ENCODE measurements at places on chromosomes 4 and X.
A peak's percentile ranks its signal among the peaks of the same experiment; 100 is the strongest.

- DNase-seq, result no peak
Observed at GRCh38 chrX:148416931-148417330, 83.5 kb upstream of the AFF2 start.

DNA sequence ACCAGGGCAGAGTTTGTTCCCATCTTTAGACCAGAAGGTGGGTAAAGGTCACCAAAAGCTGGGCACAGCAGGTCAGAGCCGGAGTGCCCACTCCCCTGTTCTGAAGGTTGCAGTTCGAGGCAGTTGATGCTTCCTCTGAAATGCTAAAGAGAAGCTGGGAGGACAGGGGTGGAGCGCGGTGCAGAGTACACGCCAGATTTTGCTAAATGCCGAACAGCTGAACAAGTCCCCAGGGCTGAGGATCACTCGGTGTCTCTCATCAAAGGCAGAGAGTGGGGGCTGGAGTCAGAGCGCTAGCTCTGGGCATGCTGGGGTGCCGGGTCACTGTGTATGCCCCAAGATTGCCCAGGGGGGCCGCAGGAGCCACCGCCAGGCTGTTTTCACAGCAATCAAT lies 197.0 kb downstream of the BCOR start:
- peak; percentile 28 for DNase-seq

DNA sequence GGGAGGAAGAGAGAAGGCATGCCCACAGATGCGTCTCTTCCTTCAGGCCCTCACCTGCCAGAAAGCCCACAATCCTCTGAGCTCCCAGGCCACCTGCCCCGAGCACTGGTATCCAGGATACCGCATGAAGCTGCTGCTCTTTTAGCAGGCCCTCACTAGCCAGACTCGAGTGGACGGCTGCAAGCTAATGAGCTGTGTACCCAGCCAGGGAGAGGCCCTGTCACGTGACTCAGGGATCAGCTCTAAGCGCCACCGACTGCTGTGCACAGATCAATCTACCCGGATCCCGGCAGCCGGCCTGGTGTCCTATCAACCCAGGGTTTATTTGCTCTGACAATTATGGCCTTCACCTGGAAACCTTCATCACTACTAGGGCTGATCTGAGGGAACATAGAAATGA lies 39.0 kb downstream of the BCOR start:
- no peak for DNase-seq

DNA sequence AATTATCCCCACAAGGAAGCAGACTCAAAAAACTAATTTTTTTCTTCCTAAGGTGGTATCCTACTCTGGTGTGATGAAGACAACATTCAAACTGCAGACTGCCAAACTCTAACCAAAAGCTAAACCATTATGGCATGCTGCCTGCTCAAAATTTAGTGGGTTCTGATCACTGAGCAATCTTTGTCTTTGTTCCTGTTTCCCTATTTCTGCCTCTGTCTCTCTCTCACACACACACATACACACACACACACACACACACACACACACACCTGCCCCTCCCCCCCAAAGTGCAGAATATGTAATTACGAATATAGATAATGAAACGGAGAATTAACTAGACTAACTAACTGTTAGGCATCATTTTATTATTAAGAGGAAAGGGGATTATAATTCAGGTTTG lies 1278.6 kb downstream of the PCDH7 start:
- no peak for DNase-seq

- DNase-seq, result peak; percentile 36
Observed at GRCh38 chrX:103608306-103608963, 672 bp downstream of the TCEAL3 start.

GRCh38 chrX:74467656-74468055 lies 46.4 kb downstream of the SLC16A2 start:
- no peak for DNase-seq

GRCh38 chrX:155611302-155611701 lies 1.4 kb downstream of the TMLHE start:
- DNase-seq, result no peak

GRCh38 chrX:140141444-140142029 lies 176.2 kb upstream of the CXorf66 start:
- DNase-seq, result peak; percentile 21

DNA sequence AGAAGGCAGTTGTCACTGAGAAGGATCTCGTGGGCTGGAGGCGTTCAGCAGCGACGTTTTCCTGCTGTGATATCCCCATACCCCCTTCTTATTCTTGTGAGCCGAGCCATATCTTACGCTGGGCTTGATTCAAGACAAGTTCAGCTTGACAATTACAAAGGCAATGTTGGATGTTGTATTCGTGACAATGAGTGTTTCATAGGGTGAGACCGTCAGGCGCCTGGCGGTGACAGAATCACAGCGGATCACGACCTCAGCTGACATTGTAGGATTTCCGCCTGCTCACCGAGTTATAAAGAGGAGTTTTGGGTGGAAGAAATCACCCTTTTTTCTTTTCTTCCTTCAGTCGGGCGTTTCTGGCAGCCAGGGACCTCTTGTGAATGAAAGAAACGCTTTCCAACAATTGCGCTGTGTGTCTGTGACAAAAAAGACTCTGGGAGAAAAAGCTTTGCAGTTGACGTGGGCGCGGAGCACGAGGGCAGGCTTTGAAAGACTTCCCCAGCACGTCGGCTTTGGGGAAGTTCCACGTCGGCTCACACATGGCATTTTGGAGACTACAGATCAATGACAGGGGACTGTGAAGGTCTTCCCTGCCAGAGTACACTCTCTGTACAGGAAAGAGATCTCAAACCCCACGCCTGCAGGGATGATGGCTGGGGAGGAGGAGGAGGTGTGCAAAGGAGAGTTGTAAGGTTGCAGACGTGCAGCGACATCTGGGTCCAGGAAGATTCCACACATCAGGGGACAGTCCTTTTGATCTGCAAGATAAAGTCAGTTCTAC lies 135.4 kb downstream of the CRLF2 start:
- no peak for DNase-seq

DNA sequence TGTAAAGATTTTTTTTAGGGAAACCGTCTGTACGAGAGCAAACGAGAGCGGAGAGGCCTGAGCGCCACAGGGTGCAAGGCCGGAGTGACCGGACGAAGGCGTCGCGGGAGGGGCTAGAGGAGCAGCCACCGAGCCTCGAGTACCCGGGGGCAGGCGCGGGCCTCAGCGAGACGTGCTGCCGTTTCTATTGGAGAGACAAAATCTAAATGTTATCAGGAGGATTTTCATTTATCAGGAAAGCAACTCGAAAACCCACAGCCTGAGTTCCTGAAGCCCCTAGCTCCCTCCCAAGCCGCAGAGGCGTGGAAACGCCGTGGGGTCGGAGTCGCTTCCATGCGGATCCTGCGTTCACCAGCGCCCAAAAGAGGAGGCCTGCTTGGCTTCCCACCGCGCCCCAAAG lies 194.3 kb downstream of the MGST2 start:
- DNase-seq, result no peak

GRCh38 chr4:22634541-22635181 lies 58.1 kb upstream of the GBA3 start:
- peak; percentile 43 for DNase-seq

- DNase-seq, result no peak
Observed at GRCh38 chr4:90486346-90486745, 359.2 kb downstream of the CCSER1 start.

DNA sequence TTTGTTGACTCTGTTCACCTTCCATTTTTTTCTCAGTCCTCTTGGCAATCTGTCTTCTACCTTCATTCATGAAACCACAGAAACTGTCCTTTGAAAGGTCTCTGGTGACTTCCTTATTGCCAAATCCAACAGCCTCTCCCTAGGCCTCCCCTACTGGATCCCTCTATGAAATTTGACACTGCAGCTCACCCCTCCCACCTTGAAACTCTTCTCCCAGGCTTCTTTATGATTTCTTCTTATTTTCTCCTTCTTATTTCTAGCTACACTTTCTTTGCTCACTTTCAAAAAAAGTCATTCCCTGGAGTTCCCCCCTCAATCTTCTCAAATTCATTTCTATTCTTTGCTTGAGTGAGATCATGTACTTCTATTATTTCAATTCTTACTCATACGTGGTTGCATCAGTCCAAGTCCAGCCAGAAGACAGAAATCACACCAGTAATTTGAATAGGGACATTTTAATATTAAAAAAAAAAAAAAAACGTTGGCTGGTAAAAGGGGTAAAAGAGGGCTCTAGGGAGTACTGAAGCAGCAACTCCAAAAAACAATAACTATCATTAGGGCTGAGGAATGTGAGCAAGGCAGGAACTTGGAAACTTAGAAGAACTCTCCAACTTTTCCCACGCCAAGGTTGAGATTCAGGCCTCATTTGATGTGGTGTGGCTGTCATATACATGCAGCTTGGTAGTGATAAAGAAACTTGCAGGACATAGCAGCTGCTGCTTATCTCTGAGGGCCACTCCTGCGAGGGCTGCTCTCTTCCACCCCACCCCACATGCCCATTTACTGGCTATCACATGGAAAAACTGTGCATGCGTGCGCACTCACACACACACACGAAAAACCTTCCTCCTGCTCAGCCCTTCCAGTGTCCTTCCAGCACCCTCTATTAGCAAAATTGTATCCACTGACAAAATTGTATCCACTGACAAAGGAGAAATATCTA lies 169.8 kb upstream of the GALNT7 start:
- DNase-seq, result no peak

DNA sequence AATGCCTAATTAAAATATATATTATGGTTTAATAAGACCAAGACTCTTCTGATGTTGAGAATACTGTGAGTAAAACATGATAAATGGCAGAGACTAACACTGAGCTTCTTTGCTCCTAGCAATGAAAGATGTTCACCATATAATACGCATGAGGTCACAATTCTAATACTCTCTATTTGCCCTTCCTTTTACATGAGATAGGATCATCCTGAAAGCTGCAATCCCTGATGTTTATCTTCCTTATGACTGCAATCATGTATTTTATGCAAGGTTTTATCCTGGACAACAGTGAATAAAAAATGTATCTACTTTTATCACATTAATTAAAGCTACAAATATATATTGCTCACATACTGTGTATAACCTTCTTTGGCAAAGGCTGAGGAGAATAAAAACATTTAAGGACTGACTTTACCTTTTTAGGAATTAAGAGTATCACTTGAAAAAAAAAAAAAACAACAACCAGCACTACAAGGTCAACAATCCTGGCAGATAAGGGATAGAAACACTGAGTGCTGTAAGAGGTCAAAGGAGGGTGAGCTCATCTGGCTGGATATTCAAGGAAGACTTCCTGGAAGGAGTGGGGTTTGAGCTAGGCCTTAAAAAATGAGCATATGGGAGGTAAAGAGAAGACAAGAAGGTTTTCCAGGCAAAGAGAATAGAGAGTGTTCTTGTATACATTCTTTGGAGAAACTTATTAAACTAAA lies 99.9 kb downstream of the AREG start:
- DNase-seq, result no peak

DNA sequence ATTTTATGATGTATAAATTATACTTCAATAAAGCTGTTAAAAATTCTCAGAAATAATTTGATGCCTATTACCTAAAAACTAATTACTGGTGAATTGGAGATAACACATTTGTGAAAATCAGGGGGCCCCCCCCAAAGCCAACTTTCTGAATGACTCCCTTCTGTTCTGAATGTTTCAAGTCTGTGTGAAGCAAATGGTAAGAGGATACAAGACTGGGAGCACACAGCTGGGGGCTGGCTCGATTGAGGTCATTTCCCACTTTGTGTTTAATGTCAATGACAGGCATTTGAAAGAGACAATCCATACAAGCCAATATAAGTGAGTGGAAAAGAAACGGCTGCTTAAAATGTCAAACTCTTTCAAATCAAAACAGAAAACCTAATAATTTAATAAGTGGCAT lies 155.8 kb downstream of the SH2D1A start:
- no peak for DNase-seq

GRCh38 chrX:153727123-153727931 lies 2.7 kb downstream of the ABCD1 start:
- peak; percentile 79 for DNase-seq

GRCh38 chr4:6873291-6873690 lies 36.3 kb upstream of the TBC1D14 start:
- DNase-seq, result no peak

DNA sequence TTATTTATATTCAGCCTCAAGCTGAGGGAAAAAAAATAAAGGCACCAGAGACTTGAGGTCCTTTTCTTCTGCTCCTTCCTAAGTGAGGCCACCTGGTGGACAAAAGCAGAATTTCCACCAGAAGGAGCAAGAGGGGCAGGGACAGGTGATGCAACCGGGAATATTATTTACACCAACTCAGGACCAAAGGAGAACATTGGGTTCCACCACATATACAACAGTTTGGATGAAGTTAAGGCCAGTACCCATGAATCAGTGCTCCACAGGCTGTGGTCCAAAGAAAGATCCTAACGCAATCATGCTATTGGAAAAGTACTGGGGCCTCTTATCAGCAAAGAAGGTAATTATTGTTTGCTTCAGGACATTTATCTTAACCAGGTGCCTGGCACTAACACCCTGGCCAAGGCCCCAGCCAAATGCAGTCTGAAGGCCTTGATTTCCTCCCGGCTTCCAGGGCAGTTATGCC lies 57.4 kb downstream of the TSC22D3 start:
- peak; percentile 73 for DNase-seq

DNA sequence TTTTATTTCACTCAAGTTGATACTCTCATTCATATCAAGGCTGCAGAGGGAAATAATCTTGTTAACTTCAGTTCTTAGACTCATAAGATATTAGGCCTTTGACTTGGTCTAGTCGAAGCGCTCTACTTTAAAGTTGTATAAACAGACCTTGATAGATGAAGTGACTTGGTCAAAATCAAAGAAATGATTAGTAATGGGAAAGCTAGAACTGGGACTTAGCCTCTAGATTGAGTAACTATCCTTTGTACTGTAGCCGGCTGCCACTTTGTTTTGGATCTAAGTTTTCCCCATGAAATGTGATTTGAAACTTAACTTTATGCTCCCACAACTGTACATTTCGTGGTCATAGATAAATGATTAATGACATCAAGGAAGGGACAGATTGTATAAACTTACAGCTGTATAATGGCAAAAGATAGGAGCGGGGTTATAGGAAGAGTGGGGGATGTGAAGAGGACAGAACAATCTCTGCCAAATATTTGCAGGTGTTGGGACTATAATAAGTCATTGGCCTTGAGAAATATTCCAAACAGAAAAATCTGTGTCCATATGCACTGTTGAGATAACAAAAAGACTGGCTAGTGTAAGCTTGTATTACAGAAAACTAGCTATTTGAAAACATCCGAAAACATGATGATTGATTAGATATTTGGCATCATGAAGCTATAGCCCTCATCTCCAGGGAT lies 17.2 kb downstream of the MID2 start:
- DNase-seq, result no peak

DNA sequence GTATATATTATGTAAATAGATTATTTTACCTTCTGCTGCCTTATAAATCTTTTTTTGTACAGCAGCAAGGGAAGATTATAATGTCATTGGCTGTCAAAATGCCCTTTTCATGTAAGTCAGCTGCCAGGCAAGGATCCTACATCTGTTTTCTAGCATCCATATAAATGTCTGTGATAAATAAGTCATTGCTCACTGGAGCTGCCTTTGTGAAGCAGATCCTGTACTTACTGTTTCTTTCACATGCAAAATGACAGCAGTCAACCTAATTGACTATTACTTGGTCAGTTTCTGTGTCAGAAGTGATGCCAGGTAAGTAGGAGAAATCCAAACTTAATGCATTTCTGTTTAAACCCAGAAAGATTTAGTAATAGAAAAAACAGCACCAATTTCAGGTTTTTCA lies 620.7 kb downstream of the RPA4 start:
- DNase-seq, result no peak
